ENCODE measurements at places on chromosomes 5 and 9. TPM values are rescaled to one million over a fixed set of nuclear protein-coding genes. Genes with fewer than 3 reads are reported as not detected.
A peak's percentile ranks its signal among the peaks of the same experiment; 100 is the strongest.

The PCDHB11 gene
- not detected for polyA plus RNA-seq

The CCDC69 gene
- 112 TPM for polyA plus RNA-seq

The SV2C gene
- not detected for polyA plus RNA-seq

The PHF24 gene
- polyA plus RNA-seq, result not detected

The PCDHA8 gene
- not detected for polyA plus RNA-seq

The TMEM215 gene
- not detected for polyA plus RNA-seq

The NTRK2 gene
- polyA plus RNA-seq, result not detected

The UNC13B gene
- 0.85 TPM for polyA plus RNA-seq

The SLC27A4 gene
- polyA plus RNA-seq, result 7.3 TPM

The SCGB3A2 gene
- not detected for polyA plus RNA-seq

The KCNT1 gene
- polyA plus RNA-seq, result not detected

GRCh38 chr5:10636363-10637142, 72.7 kb downstream of the ANKRD33B start:
- DNase-seq, result no peak
- H3K4me3 ChIP-seq, result no peak overlapping the region
- no peaks in the 10 kb centered on the region for H3K27me3 ChIP-seq

- no peaks in the 10 kb centered on the region for H3K4me1 ChIP-seq
- no peak overlapping the region for H3K27ac ChIP-seq
- no peak for DNase-seq
- no peaks in the 10 kb centered on the region for H3K36me3 ChIP-seq
These were observed 34.7 kb downstream of the GABRP start for GRCh38 chr5:170818232-170818631.

- H3K4me3 ChIP-seq, result no peak overlapping the region
- H3K27ac ChIP-seq, result no peak overlapping the region
- DNase-seq, result no peak
These were observed 100.8 kb downstream of the CTNND2 start for GRCh38 chr5:11803436-11803835.

DNA sequence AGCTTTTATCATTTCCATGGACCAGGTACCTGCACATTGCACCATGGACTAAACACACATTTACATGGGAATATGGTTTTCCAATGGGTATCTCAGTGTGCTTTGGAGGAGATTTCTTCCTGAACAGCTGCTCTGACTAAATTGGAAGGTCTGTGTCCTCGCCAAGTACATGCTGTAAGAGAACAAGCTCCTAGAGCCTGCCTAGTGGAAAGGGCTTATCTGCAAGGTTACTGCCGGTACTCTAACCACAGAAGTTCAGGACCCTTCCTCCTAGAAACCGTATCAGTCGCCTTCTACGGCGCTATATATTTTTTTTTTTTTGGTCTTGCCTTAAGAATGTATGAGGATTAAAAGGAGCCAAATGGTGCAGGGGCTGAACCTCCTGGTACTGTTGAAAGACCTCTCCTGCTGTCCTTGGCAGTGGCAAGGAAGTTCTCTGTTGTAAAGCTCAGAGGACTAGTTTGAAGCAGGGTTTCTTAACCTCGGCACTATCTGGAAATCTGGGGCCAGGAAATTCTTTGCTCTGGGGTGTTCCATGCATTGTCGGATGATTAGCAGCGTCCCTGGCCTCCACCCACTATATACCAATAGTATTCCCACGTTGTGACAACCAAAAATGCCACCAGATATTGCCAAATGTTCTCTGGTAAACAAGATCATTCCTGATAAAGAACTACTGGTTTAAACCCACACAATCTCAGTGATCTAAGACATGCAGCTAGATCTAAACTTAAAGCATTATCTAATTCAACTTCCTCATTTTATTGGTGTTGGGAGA, 107.4 kb downstream of the FBXO38 start:
- no peak for DNase-seq
- no peak overlapping the region for H3K4me3 ChIP-seq
- no peaks in the 10 kb centered on the region for H3K4me1 ChIP-seq
- no peak overlapping the region for H3K27ac ChIP-seq
- no peaks in the 10 kb centered on the region for H3K27me3 ChIP-seq

- H3K27me3 ChIP-seq, result no peaks in the 10 kb centered on the region
- H3K36me3 ChIP-seq, result no peaks in the 10 kb centered on the region
- H3K4me3 ChIP-seq, result no peak overlapping the region
- H3K4me1 ChIP-seq, result no peaks in the 10 kb centered on the region
- no peak for DNase-seq
These were observed 7.9 kb downstream of the GABRP start for GRCh38 chr5:170791325-170791954.

- no peaks in the 10 kb centered on the region for H3K27me3 ChIP-seq
- no peaks in the 10 kb centered on the region for H3K36me3 ChIP-seq
- H3K4me1 ChIP-seq, result no peaks in the 10 kb centered on the region
- H3K4me3 ChIP-seq, result no peak overlapping the region
These were observed 42.3 kb downstream of the RXRA start for GRCh38 chr9:134368571-134368970.

GRCh38 chr5:141703133-141703561, 21.1 kb upstream of the ARAP3 start:
- H3K27me3 ChIP-seq, result no peaks in the 10 kb centered on the region
- no peak overlapping the region for H3K27ac ChIP-seq
- H3K36me3 ChIP-seq, result no peaks in the 10 kb centered on the region
- peak overlapping the region; percentile 58 for H3K4me3 ChIP-seq
- H3K4me1 ChIP-seq, result peaks cover 11% of the 10 kb centered on the region

DNA sequence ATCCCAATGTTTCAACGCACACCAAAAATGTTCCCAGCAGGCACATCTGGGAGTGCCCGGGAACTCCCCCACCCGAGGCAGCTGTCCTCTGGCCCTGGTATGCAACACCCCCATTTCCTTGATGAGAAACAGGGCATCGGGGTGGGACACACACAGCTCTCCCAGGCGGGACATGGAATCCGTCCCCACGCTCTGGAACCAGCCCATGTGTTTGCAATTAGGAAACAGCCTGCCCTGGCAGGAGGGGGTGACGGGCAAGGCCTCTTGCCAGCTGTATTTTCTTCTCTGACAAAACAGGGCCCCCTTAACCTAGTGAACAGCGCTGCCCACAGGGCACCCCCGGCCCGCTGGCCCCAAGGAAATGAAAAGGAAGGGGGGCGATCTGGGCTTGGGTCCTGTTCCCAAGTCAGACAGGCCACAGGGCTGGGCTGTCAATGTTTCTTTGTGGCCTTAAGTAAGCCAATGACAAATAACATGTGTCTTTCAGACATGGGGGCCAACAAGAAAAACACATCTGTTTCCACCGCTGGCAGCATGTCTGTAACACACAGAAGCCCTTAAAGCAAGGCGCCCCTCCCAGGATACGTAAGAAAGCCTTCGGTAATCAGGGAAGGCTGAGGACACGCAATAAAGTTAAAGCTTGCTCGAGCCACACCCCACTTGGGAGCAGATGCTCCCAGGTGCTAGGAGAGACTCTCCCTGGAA, 125.3 kb downstream of the ROR2 start:
- no peaks in the 10 kb centered on the region for H3K4me1 ChIP-seq
- no peak overlapping the region for H3K4me3 ChIP-seq
- H3K27ac ChIP-seq, result no peak overlapping the region

DNA sequence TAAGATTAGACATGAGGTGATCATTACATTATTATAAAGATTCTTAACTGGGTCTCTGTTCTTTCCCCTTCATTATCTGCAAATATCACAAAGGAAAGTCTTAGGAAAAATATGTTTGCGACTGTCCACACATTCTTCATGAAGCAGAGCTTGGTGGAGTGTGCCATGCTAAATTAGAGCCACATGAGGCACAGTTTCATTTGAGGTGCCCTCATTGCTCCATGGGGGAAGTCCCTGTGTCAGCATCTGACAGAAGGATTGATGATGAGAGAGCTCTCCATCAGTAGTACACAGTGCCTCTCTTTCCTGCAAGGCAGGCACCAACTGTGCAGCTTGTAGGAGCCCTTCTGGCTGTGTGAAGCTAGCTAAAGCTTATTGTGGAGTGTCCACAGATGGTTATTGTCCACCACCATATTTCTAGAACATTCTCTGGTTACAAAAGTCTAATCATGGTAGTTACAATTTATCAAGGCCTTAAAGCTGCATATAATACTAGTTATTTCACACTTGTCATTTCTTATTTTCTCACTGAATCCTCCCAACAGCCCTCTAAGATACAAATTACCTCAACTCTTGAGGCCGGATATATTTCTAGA, 63.9 kb downstream of the C9orf152 start:
- H3K4me3 ChIP-seq, result no peak overlapping the region
- no peak overlapping the region for H3K27ac ChIP-seq

- no peaks in the 10 kb centered on the region for H3K27me3 ChIP-seq
- no peak for DNase-seq
- no peaks in the 10 kb centered on the region for H3K36me3 ChIP-seq
- H3K4me3 ChIP-seq, result no peak overlapping the region
These were observed 86.3 kb downstream of the PRR16 start for GRCh38 chr5:120550358-120550757.

- H3K4me3 ChIP-seq, result no peak overlapping the region
- DNase-seq, result no peak
These were observed 48.2 kb downstream of the KIF2A start for GRCh38 chr5:62354028-62354874.

DNA sequence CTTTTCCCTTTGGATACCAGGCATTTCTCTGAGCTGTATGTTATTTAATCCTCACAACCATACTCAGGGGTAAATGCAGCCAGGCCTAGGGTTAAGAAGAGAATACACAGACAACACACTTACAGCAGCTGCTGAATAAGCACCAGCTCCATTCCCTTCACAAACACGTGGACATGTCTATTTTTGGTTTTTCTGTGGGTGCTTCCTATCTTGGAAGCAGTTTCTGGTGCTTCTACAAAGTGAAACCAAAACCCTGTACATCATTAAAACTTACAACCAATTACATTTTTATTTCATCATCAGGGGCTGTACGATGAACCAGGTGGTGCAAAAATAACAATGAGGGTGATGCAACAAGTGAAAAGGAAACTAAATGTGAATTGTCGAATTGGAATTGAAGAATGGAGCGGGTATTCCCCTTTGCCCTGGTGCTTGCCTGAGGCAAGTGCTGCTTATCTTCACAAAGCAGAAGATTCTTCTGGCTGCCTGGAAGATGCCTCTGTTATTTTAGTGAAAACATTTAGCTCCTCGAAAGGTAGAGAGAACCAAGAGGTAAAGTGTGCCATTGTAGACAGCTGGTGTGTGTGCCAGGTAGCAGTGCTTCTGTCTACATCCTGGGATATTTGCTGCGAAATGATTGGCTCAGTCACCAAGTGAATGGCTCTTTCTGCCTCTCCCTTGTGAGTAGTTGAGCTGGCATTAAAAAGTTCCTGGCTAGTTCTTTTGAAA, 18.6 kb upstream of the IFNB1 start:
- H3K4me3 ChIP-seq, result peak overlapping the region; percentile 49
- no peaks in the 10 kb centered on the region for H3K36me3 ChIP-seq
- DNase-seq, result no peak
- peaks cover 17% of the 10 kb centered on the region for H3K4me1 ChIP-seq
- no peaks in the 10 kb centered on the region for H3K27me3 ChIP-seq

- no peak overlapping the region for H3K4me3 ChIP-seq
- no peak overlapping the region for H3K27ac ChIP-seq
These were observed 3.0 kb downstream of the LECT2 start for GRCh38 chr5:135951807-135952206.

GRCh38 chr5:137619191-137619870, 116.6 kb downstream of the KLHL3 start:
- no peak for DNase-seq
- no peak overlapping the region for H3K27ac ChIP-seq
- H3K4me3 ChIP-seq, result no peak overlapping the region
- peaks cover 8% of the 10 kb centered on the region for H3K36me3 ChIP-seq

- H3K27ac ChIP-seq, result peak overlapping the region; percentile 65
- H3K36me3 ChIP-seq, result no peaks in the 10 kb centered on the region
- DNase-seq, result no peak
- no peaks in the 10 kb centered on the region for H3K27me3 ChIP-seq
- H3K4me3 ChIP-seq, result peak overlapping the region; percentile 65
These were observed 718 bp downstream of the QSOX2 start for GRCh38 chr9:136244969-136245218.

GRCh38 chr5:59937633-59938032, 44.1 kb upstream of the PDE4D start:
- H3K4me1 ChIP-seq, result no peaks in the 10 kb centered on the region
- H3K4me3 ChIP-seq, result no peak overlapping the region
- no peaks in the 10 kb centered on the region for H3K36me3 ChIP-seq
- H3K27me3 ChIP-seq, result no peaks in the 10 kb centered on the region
- DNase-seq, result no peak

- no peak overlapping the region for H3K4me3 ChIP-seq
- H3K36me3 ChIP-seq, result no peaks in the 10 kb centered on the region
- H3K27ac ChIP-seq, result no peak overlapping the region
These were observed 184.2 kb upstream of the TMEM161B start for GRCh38 chr5:88452820-88453219.

DNA sequence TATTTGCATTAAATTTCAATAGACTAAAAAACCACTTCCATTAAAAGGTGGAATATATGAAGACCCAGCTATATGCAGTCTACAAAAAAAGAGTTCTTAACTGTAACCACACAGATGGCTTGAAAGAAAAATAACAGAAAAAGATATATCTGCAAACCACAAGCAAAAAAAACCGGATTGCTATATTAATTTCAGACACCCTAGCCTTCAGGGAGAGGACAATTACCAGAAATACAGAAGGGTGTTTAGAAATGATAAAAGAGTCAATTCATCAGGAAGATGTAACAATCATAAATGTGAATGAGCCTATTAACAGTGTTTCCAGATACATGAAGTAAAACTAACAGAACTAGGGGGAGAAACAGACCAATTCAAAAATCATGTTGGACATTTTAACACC, 56.9 kb upstream of the SMIM23 start:
- H3K4me1 ChIP-seq, result no peaks in the 10 kb centered on the region
- no peak overlapping the region for H3K4me3 ChIP-seq
- no peaks in the 10 kb centered on the region for H3K36me3 ChIP-seq

DNA sequence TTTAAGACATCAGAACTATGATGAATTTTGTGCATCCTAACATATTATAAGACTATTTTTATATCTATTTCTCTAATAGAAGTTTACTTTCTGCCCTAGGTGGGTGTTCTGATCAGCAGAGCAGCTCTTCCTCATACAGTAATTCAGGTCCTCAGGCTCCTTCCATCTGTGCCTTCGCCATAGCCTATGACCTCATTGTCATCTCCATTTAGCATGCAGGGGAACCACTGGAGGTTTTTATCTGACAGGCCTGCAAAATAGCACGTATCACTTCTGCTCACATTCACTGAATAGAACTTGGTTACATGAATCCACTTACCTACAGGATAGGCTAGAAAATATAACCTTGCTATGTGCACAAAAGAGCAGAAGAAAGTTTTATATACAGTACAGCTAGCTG, 159.4 kb upstream of the CCNH start:
- no peaks in the 10 kb centered on the region for H3K4me1 ChIP-seq
- H3K27me3 ChIP-seq, result no peaks in the 10 kb centered on the region
- H3K36me3 ChIP-seq, result no peaks in the 10 kb centered on the region
- no peak overlapping the region for H3K4me3 ChIP-seq

GRCh38 chr5:137316346-137316736, 182.8 kb downstream of the SPOCK1 start:
- no peaks in the 10 kb centered on the region for H3K27me3 ChIP-seq
- H3K4me3 ChIP-seq, result no peak overlapping the region
- no peaks in the 10 kb centered on the region for H3K36me3 ChIP-seq
- H3K4me1 ChIP-seq, result no peaks in the 10 kb centered on the region
- H3K27ac ChIP-seq, result no peak overlapping the region

Data from naive thymus-derived CD4-positive, alpha-beta T cell (primary cell).